WTC11 (cell line): ENCODE measurements at places on chromosomes 4 and X.

GRCh38 chr4:65973186-65973585 is 302.9 kb upstream of the EPHA5 start:
- no peak for DNase-seq

- DNase-seq = no peak
Observed at GRCh38 chr4:145451895-145452294, 29.8 kb upstream of the SMAD1 start.

DNA sequence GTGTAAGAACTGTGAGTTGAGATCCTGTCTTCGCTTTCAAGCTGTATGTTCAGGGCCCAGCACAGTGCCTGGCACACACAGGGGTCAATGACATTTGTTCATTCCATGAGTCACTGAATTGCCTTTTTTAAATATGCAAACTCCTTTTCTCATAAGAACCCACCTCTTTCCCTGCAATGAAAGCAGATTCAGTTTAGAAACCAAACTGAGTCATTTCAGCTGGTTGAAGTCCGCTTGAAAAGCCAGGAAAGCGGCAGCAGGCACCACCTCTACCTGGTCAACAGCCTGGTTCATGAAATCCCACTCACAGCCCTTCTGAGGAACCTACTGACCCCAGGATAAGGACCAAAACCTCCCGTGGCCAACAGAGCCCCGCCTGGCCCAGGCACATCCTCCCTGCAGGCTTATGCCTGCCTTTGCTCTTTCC is 4.5 kb upstream of the C1QTNF7 start:
- DNase-seq = no peak

GRCh38 chr4:145909281-145909715 is 29.3 kb downstream of the ZNF827 start:
- peak; percentile 82 for DNase-seq

DNA sequence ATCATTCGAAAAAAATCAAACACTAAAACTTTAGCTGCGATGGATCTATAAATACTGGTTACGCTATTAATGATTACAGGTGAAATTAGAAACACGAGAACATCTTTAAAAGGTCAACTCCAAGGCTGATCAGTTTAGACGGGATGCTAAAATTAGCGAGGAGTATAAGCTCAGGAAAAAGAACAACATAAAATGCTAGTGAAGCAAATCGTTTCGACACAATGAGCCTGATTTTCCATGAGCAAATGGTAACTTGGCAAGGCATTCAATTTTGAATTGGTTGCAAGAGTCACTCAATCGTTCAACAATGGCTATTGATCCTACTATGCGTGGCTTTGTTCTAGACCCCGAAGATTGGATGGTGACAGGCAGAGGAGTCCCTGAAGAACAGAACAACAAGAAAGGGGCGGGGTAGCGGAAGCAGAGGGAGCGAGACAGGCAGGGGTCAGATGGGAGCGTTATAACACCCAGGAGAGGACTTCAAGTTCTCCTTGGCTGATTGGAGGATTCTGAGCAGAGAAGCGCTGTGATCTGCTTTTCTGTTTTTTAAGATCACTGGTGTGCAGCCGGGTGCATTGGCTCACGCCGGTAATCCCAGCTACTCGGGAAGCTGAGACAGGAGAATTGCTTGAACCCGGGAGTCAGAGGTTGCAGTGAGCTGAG is 146.5 kb downstream of the RBM47 start:
- DNase-seq = peak; percentile 50

DNA sequence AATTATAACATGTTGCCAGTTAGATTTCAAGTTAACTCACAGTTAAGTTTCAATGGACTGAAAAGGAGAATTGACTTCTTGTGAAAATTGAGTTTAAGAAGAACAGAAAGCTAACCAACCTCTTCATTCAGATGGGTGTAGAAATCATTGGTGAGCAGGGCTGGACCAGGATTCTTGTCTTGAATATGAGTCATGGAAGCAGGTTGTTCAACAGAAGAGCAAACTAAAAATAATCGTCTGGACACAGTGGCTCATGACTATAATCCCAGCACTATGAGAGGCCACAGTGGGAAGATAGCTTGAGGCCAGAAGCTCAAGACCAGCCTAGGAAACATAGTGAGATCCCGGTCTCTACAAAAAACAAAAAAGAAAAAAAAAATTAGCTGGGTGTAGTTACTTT is 98.2 kb downstream of the ARSJ start:
- no peak for DNase-seq

GRCh38 chr4:152525878-152526277 is 10.0 kb downstream of the FBXW7 start:
- DNase-seq = no peak

GRCh38 chr4:88177983-88178625 is 19.7 kb upstream of the ABCG2 start:
- peak; percentile 64 for DNase-seq

- DNase-seq = no peak
Observed at GRCh38 chrX:131366407-131366806, 77.3 kb upstream of the IGSF1 start.

DNA sequence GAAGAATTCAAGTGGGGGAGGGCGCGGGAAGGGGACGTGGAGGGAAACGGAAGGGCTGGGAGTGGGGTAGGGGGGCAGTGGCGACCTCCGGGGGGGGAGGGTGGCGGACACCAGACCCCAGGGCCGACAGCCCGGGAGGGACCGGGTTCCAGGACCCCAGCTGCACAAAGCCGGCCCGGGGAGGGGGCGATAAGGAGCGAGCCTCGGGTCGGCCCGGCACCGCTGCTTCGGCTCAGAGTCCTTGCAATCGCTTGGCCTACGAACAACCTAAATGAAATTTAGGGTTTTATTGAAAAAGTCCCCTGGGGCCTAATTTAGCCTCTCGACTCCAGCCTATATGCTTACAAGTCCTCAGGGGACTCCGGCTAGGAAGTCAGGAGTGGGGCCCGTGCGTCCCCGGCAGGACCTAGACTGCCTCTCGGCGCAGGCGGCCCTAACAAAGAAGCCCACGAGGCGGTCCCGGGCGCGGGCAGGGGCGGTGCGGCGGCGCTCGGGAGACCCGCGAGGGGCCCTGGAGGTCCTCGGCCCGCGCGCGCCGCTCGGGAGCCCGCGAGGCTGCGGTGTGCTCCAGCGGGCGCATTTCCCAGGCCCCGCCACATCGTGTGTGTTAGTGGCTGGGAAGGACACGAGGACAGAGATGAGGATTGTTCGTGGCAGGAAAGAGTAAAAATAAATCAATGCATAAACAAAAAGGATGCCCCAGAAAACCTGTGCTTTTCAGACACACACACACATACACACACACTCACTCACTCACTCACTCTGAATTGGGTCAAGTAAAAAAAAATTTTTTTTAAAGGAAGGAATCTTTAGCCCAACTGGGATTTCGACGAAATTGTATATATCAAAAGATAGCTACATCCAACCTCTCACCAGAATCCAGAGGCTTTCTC is 70.0 kb downstream of the MGST2 start:
- DNase-seq = peak; percentile 46

DNA sequence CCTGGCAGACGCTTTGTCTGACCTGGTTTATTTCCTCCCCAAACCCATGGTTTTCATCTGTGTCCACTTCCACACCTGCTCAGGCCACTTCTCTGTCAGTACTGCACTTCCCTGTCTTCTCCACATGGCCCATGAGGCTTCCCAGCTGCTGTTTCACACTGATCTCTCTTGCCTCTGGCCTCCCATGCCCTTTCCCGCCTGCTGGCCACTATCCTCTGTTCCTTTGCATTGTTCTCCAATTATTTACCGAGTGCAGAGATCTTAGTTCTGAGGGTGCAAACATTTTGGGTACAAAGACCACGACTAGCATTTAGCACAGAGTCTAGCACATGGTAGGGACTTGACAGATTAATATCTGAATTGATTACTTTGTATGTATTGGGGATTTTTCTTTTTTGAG is 174.8 kb upstream of the NPY2R start:
- DNase-seq = no peak

- DNase-seq = no peak
Observed at GRCh38 chr4:97593248-97593647, 550.0 kb downstream of the STPG2 start.

DNA sequence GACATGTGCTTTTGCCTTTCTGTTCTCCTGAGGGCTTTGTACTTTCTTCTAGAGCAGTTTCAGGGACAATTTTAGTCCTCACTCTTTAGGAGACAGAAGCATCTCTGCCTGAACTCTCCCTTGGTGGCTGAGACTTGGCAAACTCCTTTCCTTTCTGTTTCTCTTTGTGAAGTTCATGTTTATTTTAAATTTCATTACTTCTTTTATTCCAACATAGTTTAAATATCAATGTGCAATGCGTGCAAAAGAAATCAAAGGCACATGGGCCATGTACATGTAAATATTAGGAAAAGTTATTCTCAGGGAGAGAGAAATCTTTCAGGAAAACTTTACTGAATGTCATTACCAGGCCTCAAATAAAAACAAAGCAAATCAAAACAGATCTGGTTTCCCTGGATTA is 177.6 kb downstream of the RNF150 start:
- no peak for DNase-seq

GRCh38 chr4:165754664-165755063 is 118.4 kb upstream of the TLL1 start:
- no peak for DNase-seq

DNA sequence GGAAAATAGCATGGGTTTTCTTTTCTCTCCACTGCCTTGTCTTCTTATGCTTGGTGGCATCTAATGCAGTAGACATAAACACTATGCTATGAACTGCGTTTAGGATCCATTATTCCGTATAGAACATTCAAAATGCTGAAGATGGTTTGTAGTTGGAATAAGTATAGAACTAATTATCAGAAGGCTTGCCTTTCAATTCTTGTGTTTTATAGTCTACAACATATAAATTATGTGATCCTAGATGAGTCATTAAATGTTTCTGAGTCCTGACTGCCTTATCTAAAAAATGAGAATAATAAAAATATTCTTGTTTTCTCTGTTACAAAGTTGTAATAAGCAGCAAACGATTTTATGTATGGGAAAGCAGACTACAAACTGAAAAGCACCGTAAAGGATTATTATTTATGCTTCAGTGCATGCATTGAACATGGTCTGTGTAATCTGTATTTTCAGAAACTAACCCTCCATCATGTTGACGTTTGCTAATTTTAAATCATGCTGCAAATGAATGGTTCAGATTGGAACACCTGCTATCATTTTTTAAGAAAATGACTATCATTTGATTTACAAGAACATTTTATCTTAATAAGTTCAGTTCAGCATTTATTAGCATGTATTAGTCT is 335.9 kb upstream of the AADAT start:
- DNase-seq = no peak

DNA sequence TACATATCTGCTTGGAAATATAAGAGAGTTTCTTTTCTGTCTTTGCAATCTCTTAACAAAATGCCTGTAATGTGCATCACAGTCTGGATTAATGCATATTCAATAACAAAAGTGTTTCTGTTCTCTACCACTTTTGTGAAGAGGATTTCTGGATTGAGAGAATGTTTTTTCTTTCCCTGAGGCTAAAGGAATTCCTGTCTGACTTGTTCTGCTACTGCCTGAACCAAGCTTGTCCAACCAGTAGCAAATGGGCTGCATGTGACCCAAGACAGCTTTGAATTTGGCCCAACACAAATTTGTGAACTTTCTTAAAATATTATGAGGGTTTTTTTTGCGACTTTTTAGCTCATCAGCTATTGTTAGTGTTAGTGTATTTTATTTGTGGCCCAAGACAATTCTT is 1133.9 kb downstream of the SH3BGRL start:
- DNase-seq = no peak

- no peak for DNase-seq
Observed at GRCh38 chr4:83046693-83047473, 11.9 kb downstream of the COPS4 start.

DNA sequence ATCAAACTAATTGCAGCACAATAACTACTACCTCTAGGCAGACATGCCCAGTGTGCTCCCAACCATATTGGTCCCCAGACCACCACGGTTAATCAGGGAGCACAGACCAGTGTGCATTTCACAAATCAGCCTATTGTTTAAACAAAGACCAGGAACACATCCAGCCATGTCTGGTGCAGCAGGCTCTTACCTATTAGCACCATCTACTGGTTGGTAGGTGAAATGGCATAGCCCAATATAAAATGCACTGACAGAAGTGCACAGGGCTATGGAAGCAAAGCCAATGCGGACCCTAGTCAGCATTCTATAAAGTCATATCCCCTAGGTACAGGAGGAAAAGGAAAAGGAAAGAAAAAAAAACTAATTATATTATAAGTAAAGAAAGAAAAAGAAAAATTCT is 15.5 kb upstream of the CYLC1 start:
- no peak for DNase-seq

DNA sequence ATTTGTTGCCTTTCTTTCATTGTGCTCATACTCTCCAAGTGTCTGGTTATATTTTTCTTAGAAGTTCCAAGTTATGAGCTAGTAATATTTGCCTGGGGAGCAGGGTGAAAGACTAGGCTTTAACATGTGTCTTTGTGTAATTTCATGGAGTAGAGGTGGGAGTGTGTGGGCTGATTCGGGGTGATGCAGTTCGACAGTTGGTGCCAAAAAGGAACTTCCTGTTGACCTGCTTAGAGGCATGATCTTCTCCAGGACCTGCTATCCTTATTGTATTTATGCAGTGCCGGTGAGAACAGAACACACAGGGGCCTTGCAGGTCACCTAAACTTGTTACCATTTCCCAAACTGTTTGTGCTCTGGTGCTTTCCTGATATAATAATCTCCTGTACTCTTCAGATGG is 21.2 kb downstream of the USP53 start:
- no peak for DNase-seq

DNA sequence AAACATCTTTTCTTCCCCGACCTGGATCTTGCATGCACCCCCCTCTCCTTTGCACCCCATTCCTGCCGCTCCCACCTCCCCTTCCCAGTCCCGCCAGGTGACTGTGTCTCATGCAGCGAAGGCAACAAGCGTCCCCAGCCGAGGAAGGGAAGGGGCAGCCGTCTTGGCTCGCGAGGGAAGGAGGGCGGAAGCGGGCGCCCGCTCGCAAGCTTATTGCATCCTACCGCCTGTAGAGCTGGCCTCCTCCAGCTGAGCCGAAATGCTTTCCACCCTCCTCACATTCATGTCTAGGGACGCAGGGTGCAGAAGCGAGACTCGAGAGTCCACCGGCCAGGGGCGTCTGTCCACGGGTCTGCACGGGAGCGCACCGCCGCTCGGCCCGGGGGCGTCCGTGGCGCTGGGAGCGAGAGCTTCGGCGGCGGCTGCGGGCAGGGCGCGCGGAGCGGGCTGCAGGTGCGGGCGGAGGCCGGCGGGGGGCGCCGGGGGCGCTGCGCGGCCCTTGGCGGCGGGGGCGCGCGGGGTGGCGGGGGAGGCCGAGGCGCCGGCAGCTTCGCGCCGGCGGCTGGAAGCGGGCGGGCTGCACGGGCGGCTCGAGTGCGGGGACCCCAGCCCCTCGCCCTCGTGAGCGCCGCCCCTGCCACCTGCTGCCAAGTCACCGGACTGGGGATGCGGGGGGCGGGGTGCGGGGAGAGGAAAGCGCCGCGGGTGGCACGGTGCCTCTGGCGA is at the start of gene KCNIP4:
Gene KCNIP4, minus strand, starts transcription at position 426 of the 726 bp plus-strand sequence.
- peak; percentile 59 for DNase-seq

DNA sequence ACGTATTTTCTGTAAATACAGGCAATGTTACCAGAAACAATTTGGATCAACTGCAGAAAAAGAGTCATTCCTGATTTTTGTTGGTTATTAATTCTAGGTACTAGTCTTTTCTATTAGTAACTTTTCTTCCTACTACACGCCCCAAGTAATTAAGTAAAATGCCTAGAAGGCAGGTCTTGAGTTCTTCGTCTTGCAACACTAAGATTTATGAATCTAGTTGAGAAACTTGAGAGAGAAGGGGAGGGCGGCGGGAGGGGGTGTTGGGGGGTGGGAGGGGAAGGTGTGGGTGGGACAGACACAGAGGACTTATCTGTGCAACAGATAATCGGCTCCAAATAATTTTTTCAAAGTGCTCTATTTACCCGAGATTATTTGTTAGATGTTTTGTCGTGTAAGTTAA is 3.0 kb downstream of the RAP2C start:
- no peak for DNase-seq
